ENCODE measurements at places on chromosomes 7 and 10. TPM values are rescaled to one million over a fixed set of nuclear protein-coding genes. Genes with fewer than 3 reads are reported as not detected.
A peak's percentile ranks its signal among the peaks of the same experiment; 100 is the strongest.

DNA sequence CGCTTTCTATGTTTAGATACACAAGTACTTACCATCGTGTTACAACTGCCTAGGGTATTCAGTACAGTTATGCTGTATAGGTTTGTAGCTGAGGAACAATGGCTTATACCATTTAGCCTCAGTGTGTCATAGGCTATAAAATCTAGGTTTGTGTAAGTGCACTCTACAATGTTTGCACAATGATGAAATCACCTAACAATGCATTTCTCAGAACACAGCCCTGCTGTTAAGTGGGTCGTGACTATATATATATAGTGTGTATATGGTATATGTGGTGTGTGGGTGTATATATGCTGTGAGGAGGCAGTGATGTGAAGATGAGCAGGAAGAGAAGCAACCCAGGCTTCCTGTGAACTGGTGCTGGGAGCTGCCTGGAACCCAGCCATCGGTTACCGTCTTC is 65.6 kb upstream of the MKI67 start:
- no peak overlapping the region for H3K27ac ChIP-seq
- no peak for DNase-seq
- no peaks in the 10 kb centered on the region for H3K36me3 ChIP-seq
- no peaks in the 10 kb centered on the region for H3K27me3 ChIP-seq
- H3K4me3 ChIP-seq: no peak overlapping the region
- H3K4me1 ChIP-seq: no peaks in the 10 kb centered on the region

DNA sequence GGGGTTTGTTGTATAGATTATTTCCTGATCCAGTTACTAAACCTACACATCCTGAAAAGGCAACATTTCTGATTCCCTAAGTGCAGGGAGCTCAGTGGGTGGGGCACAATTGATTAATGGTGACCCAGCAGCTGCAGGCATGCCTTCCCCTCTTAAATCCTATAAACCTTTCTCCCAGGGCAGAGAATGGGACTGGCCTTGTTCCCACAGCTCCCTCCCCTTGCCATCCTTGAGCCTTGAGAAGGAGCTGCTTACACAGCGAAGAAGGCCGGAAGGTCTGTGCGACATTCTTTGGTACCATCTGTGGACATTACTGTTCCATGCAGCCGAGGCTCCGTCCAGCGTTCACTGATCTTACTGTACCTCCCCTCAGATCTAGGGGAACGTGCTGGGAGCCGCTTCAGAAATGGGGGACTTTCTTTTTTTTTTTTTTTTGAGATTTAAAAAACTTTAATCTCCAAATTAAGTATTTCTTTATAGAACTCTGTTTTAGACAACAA is 14.3 kb downstream of the KLF6 start:
- no peak for DNase-seq
- H3K4me1 ChIP-seq: peaks cover 24% of the 10 kb centered on the region
- no peak overlapping the region for H3K4me3 ChIP-seq
- H3K27me3 ChIP-seq: no peaks in the 10 kb centered on the region

DNA sequence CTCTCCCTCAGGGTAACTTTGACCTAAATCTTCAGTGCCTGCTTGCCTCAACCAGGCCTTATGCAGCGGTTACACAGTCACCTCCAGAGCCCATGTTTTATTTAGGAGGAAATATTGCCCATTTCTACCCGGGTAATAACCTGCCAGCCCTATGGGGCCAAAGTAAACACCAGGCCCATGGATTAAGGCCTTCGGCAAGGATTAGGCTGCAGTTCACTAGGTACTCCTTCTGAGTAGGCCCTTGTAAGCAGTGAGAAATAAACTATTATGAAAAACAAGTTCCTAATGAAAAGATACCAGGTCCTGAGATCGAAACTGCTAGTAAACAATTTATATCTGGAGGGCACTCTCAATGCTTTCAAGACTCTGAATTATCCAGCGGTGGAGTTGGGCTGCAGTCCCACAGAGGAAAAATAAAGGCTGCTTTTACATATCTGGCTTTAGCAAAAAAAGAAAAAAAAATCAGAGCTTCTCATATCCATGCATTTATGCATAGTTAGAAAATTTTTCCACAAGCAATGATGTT is 3.7 kb upstream of the HOXA10 start:
- DNase-seq: no peak
- no peaks in the 10 kb centered on the region for H3K36me3 ChIP-seq
- H3K27ac ChIP-seq: no peak overlapping the region
- H3K4me3 ChIP-seq: no peak overlapping the region
- peaks cover 4% of the 10 kb centered on the region for H3K4me1 ChIP-seq
- H3K27me3 ChIP-seq: peaks cover 2% of the 10 kb centered on the region

DNA sequence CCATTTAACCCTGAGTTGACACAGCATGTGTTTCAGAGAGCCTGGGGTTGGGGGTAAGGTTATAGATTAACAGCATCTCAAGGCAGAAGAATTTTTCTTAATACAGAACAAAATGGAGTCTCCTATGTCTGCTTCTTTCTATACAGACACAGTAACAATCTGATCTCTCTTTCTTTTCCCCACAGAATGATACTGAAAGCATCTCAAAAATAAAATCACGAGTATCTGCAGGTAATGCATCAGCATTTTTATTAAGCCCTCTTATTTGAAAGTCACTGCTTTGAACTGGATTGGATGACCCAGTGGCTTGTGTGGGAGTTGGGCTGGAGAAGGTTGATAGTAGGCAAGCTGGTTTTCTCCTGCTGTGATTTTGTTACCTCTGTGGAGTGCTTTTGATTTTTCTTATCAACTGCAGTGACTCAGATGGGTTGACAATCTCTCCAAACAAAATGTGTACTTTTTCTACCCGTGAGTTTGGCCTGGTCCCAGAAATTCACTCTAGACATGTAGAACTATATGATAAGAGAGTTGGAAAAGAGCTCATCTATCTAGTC is 253.5 kb upstream of the PRKCQ start:
- H3K4me1 ChIP-seq: no peaks in the 10 kb centered on the region
- DNase-seq: no peak
- no peaks in the 10 kb centered on the region for H3K36me3 ChIP-seq

GRCh38 chr7:38796626-38797501 is 112.1 kb downstream of the VPS41 start:
- no peaks in the 10 kb centered on the region for H3K36me3 ChIP-seq
- H3K4me1 ChIP-seq: no peaks in the 10 kb centered on the region
- no peak overlapping the region for H3K4me3 ChIP-seq
- no peak overlapping the region for H3K27ac ChIP-seq

- no peak overlapping the region for H3K4me3 ChIP-seq
- no peaks in the 10 kb centered on the region for H3K36me3 ChIP-seq
- H3K27me3 ChIP-seq: no peaks in the 10 kb centered on the region
These were observed 23.2 kb downstream of the NOLC1 start for GRCh38 chr10:102175415-102175814.

DNA sequence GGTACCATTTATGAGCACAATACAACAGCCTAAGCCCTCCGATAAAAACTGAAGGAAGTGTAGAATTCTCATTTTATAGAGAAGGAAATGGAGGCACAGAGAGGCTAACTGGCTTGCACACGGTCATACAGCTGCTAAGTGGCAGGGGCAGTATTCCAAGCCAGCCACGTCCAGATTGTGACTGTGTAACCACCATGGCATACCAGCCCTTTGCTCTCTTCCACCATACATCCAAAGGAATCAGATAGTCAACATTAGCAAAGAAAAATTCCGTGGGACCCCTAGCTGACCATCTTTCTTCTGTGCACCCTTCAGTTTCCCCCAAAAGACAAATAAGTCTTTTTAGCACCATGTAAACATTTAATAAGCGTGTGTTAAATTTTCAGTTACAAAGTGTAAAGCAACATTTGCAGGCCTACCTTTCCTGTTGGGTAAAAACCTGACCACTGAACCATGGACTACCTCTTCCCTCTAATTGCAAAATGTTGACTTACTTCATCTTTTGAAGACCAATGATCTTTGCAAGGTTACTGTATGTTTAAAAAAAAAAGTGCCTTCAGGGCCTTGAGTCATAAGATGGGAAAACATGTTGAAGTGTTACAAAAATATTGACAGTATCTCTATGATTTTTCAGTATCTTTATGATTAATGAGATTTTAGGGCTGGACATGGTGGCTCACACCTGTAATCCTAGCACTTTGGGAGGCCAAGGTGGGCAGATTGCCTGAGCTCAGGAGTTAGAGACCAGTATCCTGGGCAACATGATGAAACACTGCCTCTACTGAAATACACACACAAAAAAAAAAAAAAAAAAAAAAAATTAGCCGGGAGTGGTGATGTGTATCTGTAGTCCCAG is 24.3 kb upstream of the PDZD8 start:
- no peak overlapping the region for H3K4me3 ChIP-seq
- H3K4me1 ChIP-seq: no peaks in the 10 kb centered on the region
- H3K27ac ChIP-seq: no peak overlapping the region

GRCh38 chr7:149818536-149818840 is 19.7 kb upstream of the ZNF862 start:
- no peak for DNase-seq
- H3K27ac ChIP-seq: no peak overlapping the region
- H3K4me3 ChIP-seq: no peak overlapping the region
- no peaks in the 10 kb centered on the region for H3K36me3 ChIP-seq
- peaks cover 16% of the 10 kb centered on the region for H3K4me1 ChIP-seq

DNA sequence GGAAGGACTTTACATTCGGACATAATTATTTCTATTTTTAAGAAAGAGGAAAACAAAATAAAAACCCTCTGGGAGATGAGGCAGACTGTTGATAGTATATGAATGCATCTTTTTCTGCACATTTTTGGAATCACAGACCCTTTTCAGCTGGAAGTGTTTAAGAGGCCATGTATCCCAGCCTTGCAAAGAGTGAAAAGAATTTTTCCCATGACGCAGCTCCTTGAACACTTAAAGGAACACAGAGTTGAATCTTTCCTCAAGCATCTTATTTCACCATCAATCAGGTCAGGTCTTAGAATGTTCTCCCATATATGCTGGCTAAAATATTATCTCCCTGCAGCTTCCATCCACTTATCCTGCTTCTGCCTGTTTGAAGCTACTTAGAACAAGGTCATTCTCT is 45.9 kb upstream of the PAPSS2 start:
- no peaks in the 10 kb centered on the region for H3K36me3 ChIP-seq
- H3K4me1 ChIP-seq: peaks cover 7% of the 10 kb centered on the region
- no peak overlapping the region for H3K4me3 ChIP-seq
- H3K27ac ChIP-seq: no peak overlapping the region
- DNase-seq: no peak
- H3K27me3 ChIP-seq: no peaks in the 10 kb centered on the region

Gene PGAM2
- not detected for total RNA-seq

DNA sequence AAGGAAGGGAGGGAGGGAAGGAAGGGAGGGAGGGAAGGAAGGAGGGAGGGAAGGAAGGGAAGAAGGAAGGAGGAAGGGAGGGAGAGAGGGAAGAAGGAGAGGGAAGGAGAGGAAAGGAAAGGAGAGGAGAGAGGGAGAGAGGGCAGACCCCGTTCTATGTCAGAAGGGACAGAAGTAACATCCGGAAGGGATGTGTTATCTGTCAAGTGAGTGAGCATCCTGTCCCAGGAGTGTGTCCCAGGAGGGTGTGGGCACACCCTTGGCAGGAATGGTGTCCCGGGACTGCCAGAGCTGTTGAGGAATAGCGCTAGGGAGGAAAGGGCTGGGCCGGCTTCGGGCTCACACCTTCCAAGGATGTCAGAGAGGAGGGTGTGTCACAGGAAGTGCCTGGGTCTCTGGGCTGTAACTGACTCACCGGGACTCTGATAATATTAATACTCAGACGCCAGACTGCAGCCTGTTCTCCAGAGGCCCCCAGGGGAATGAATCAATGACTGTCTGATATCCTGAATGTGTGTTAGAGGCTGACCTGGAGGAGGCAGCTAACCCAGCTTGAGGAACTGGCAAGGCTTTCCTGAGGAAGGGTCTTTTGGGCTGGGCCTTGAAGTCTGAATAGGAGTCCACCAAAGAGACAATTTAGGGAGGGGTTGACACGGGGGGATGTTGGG is 125.6 kb upstream of the TNRC18 start:
- no peak overlapping the region for H3K4me3 ChIP-seq
- no peaks in the 10 kb centered on the region for H3K27me3 ChIP-seq
- H3K4me1 ChIP-seq: peaks cover 34% of the 10 kb centered on the region
- H3K27ac ChIP-seq: peak overlapping the region; percentile 72
- H3K36me3 ChIP-seq: no peaks in the 10 kb centered on the region
- no peak for DNase-seq

GRCh38 chr7:107631588-107632491 is 28.8 kb upstream of the SLC26A4 start:
- DNase-seq: no peak
- H3K36me3 ChIP-seq: no peaks in the 10 kb centered on the region
- H3K4me3 ChIP-seq: no peak overlapping the region
- H3K27ac ChIP-seq: no peak overlapping the region
- H3K4me1 ChIP-seq: no peaks in the 10 kb centered on the region

- H3K27ac ChIP-seq: no peak overlapping the region
- no peaks in the 10 kb centered on the region for H3K27me3 ChIP-seq
- no peak for DNase-seq
- no peaks in the 10 kb centered on the region for H3K4me1 ChIP-seq
These were observed 120.2 kb downstream of the CYP26A1 start for GRCh38 chr10:93193906-93194305.

- H3K4me1 ChIP-seq: no peaks in the 10 kb centered on the region
- H3K4me3 ChIP-seq: no peak overlapping the region
- no peak for DNase-seq
- no peak overlapping the region for H3K27ac ChIP-seq
- H3K27me3 ChIP-seq: no peaks in the 10 kb centered on the region
These were observed 188.9 kb downstream of the ADAM12 start for GRCh38 chr10:126199221-126199998.
